ENCODE measurements at places on chromosomes 7 and 10. TPM values are rescaled to one million over a fixed set of nuclear protein-coding genes. Genes with fewer than 3 reads are reported as not detected.

GRCh38 chr7:142548978-142549377 is 200.3 kb upstream of the PRSS1 start:
- DNase-seq: no peak

DNA sequence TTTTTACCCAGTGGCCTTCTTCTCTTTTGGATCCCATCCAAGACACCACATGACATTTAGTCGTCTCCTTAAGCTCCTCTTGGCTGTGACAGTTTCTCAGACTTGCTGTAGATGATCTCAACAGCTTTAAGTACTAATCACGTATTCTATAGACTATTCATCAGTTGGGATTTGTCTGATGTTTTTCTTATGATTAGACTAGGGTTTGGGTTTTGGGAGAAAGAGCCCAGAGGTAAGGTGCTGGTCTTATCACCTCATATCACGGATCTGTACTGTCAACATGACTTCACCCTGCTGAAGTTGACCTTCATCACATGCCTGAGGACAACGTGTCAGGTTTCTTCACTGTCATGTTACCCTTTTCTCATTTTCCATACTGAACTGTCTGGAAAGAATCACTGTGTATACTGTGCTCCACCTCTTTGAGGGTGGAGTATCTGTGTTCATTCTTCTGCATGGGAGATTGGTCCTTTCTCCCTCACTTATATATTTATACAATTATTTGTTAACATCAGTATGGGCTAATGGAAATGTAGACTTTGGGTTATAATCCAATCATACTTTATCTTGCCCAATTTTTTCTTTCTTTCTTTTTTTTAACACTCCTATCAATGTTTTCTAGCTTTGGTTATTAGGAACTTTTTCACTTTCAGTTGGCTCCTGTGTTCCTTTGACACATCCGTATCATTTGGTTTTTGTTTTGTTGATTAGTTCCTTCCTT is 6.4 kb upstream of the HKDC1 start:
- DNase-seq: no peak

GRCh38 chr7:86926732-86927131 is 132.7 kb downstream of the ELAPOR2 start:
- DNase-seq: no peak

DNA sequence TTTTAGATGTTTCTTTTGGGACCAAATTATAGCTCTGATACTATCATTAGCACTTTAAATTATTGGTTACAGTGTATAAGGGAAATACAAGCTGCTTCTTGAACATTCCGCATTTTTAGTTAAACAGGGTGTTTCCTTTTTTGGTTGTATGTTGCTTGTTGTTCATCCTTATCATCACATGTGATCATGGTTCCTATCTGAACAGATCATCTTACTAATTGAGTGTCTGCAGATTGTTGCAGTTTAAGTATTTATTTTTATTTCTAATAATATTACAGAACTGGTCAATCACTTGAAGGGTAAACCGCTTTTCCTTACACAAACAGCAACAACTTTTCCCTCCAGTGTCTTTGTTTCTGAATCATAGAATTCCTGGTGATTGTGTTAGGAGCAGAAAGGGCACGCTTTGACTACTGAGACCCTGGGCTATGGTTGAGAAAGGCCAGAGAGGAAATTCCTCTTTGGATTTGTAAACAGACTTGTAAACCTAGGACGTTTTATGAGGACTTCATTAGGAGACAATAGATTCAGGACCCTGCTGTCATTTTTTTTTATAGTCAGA is 37.2 kb downstream of the CHN2 start:
- no peak for DNase-seq

Gene LIPF
- not detected for total RNA-seq

Gene CFAP58
- 0.46 TPM for total RNA-seq

Gene KNDC1
- 0.37 TPM for total RNA-seq

Data from posterior vena cava (tissue), 2 donors.